ENCODE measurements at places on chromosomes 4 and X.

- DNase-seq: peak; percentile 78
Observed at GRCh38 chr4:145299380-145300076, 119.1 kb upstream of the OTUD4 start.

DNA sequence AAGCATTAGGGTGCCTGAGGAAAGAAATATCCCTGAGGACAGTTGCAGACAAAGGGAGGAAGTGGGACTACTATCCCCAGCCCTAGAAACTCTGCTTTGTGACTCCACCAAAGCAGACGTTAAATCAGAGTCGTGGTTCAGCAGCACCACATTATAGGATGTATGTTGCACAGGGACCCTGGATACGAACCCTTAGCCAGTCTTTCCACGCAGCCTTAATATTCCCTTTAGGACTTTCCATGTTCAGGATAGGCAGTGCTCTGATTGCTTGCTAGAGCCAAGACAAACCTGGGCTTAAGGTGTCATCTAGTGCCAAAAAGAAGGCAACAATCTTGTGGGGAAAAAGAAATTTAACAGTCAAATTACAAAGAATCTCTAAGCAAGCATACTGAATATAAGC is 62.6 kb downstream of the MAD2L1 start:
- DNase-seq: no peak

- peak; percentile 73 for DNase-seq
Observed at GRCh38 chrX:2484721-2485648, 15.8 kb downstream of the DHRSX start.

DNA sequence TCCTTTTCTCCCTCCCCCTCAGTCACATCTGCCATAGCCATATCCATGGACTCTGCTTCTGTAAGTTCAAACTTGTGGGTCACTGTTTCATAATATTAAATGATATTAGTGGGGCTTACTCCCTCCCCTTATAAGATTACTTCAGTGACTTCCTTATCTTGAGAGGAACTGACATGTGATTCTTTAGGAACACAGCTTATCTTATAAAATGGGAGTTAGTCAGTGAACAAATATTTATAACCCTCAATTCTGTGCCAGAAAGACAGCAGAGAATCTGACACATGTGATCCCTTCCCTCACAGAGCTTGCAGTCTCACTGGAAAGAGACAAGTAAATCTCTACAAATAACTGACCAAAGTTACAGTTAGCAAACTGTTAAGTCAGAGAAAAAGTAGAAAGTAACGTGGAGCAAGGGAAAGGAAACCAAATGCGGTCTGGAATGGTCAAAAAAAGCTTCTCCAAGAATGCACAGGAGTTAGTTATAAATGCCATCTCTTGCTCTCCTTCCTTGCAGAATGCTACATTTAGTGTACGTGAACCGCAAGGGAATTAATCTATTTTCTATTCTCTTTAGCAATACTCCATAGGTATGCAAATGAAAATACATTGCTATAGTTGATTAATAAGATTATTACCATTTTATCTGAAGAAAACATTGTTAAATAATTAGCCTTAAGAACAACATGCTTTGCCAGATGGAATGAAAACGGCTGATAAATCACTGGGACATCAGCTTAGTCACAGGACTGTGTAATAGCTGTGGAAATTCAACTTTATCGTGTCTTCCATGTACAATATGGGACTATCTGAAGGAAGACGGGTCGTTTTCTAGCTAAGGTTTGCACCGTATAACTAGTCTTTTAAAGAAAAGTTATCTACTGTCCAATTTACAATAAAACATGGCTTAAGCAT is 29.0 kb downstream of the SGMS2 start:
- DNase-seq: no peak

GRCh38 chrX:38205039-38205438 is 15.6 kb downstream of the SRPX start:
- DNase-seq: no peak

- DNase-seq: no peak
Observed at GRCh38 chrX:75230296-75230695, 43.6 kb upstream of the UPRT start.

DNA sequence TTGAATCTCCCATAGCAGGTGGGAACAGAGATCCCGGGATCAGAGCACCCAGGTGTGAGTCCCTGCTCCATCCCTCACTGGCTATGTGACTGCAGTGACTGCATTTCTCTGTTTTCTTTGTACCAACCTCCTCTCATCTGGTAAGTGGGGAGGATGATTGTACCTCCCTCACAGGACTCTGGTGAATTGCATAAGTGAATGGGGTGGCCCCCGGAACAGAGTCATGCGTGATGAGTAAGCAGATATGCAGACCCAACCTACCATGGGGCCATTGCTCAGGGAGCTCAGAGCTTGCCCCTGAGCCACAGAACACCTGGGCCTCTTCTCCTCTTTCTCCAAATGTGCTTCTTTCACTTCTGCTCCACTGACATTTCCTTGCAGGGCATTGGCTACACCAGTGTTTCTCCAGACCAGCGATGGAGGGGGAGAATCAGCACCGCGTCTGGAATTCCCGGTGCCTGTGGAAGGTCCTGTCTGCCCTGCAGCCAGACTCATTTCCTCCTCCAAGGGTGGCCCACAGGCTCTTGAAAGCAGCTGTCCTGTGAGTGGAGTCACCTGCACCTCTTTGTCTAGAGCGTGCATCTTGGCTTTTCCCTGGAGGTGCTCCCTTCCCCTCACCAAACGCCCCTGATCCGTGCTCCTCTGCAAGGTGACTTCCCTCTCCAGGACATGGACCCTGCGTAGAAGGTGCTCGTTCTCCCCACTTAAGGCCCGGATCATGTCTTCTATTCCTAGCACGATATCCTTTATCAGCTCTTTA is 30.0 kb downstream of the C4orf50 start:
- no peak for DNase-seq

DNA sequence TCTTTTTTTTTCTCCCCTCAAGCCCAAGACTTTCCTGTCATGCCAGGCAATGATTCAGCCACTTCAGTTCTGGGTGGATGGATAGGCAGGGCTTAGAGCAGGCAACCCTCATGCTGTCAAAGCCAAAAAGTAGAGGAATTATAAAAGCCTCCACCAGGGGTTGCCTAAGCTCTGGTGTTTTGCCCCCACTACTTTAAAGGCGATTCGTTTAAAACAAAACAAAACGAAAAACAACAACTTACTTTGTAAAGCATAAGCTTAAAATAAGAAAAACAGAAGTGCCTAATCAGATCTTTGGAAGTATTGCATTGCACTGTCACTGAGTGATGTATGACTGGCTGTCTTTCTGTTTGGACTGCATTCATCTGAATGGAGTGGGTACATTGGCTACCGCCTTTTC is 5.3 kb upstream of the IDS start:
- DNase-seq: no peak

All from astrocyte of the spinal cord (primary cell).